Panc1 (cell line): ENCODE measurements at places on chromosomes 2 and 18.
A peak's percentile ranks its signal among the peaks of the same experiment; 100 is the strongest.

DNA sequence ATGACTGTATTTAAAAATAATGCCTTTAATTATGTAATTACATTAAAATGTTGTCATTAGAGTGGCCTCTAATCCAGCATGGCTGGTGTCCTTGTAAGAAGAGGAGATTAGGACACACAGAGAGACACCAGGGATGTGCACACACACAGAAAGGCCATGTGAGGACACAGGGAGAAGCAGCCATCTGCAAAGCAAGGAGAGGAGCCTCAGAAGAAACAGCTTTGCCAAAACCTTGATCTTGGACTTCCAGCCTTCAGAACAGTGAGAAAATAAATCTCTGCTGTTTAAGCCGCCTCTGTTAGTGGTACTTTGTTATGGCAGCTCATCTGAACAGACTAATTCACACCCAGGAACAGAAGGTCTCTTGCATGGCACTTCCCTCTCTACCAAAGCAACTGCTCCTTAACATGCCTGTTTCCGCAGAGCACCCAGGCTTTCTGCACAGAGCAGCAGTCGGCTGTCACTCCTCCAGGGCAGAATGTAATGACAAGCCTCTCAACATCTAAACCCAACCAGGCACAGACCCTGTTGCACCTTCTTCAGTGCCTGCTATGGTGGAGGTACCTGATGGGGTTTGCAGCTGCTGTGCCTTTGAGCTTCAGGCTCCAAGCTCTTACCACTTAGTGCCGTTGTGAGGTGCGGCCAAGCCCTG lies 377.7 kb downstream of the TDRD15 start:
- DNase-seq = no peak

- no peak for DNase-seq
Measured at GRCh38 chr18:67621906-67622305, 105.4 kb upstream of the DSEL start.

DNA sequence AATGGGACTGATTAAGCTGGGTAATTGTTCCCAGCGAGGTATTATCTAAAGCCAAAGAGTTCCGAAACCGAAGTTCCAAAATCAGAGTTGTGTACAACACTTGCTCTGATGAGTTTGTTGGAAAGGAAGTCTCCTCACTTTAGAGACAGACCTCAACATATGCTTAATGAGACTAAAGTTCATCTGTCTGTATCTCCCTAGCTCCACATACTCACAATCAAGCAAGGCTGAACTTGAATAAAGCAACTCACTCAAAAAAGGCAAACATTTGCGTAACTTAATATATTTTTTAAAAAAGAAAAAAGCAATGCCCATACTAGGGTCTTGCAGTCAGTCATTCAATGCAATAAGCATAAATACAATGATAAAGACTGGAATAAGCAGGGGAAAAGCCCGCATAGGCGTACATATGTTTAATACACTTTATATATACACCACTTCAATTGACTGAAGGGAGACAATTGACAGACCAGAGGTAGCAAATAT lies 60.0 kb downstream of the IRS1 start:
- no peak for DNase-seq

DNA sequence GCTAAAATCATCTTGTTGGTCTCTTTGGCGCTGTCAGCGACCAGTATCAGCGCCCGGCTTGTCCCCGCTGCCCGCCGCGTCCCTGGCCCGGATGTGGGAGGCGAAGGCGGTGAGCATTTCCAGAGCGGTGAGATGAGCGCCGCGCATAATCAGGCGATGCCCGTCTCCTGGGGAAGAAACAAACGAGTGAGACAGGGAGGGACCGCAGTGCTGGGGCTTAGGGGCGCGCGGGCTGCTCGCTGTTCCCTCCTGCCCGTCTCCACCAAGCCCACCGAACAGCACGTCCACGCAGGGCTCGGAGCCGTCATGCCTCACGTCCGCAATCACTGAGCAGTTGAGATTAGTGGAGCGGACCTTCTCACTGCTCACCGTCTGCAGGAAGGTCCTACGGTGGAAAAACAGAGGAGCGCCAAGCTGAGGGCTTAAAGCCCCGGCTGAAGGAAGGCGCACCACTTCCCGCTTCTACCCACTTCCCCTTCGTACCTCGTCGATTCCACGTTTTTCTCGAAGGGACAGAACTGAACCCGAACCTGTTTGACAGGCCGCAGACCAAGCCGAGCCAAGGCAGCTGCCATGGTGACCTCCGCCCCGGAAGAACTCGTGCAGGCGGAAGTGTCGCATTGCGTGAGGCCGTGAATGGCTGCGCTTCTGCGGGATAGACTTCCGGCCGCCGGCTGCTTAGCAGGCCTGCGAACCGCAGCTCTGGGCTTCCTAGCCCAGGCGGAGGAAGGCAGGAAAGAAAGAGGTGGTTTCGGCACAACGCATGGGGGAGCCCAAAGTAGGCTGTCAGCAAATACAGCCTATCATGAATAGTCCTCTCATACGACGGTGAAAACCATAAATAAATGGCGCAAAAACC lies at the start of gene MRPL53:
Gene MRPL53 (minus strand): TSS at position 595 of the 859 bp plus-strand sequence. CDS start 20 bp downstream, at position 575.
- DNase-seq = peak; percentile 80

- DNase-seq = no peak
Measured at GRCh38 chr2:186637497-186637800, 47.6 kb downstream of the ITGAV start.

DNA sequence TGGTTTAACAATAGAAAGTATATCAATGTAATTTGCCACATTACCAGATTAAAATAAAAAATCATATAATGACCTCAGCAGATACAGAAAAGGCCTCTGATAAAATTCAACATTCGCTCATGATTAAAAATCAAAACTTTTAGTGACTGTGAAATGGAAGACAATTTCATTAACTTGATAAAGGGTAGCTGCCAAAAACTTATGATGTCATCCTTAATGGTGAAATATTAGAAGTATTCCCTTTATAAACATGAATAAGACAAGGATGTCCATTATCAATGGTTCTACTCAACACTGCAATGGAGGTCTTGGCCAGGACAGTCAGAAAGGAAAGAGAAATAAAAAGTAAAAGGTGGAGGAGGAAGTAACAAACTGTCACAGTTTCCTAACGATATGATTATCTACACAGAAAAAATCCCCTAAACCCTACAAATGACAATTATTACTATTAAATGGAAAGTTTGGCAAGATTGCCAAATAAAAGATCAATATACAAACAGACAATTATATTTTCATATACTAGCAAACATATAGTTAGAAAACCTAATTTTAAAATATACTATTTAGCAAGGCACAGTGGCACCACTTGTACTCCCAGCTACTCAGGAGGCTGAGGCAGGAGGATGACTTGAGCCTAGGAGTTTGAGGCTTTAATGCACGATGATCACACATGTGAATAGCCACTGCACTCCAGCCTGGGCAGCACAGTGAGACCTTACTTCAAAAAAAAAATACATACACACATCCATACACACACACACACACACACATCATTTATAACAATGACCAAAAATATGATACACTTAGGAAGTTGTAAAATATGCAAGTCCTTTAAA lies 12.8 kb downstream of the METTL8 start:
- no peak for DNase-seq

- no peak for DNase-seq
Measured at GRCh38 chr2:66269166-66269565, 165.8 kb upstream of the MEIS1 start.
